ENCODE measurements at places on chromosomes 12 and 14.
A peak's percentile ranks its signal among the peaks of the same experiment; 100 is the strongest.

- DNase-seq: no peak
Observed at GRCh38 chr12:26580619-26581018, 252.4 kb downstream of the ITPR2 start.

GRCh38 chr12:93137656-93138612 lies 208.8 kb upstream of the EEA1 start:
- DNase-seq: no peak

DNA sequence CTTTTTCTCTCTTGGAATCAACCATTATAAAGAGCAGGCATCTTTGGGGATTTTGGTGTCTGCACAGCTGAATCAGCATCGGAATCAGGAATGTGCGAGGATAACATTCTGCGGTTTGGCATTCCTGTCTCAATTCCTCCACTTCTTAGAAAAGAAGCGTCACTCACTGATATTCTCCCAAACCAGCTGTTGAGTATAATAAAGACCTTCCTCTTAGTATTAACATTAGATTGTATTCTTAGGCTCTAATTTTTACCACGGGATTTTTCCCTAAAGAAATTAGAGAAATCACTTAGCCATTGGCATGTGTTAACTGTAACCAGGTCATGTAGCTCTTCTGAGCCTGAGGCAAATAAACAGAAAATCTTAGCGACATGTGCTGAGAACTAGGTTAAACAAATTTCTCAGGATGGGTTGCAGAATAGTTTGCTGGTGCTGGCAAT lies 128.7 kb downstream of the TMX1 start:
- no peak for DNase-seq

- no peak for DNase-seq
Observed at GRCh38 chr12:19764408-19764807, 325.1 kb downstream of the AEBP2 start.

GRCh38 chr12:53781228-53781801 lies 29.5 kb upstream of the CISTR start:
- no peak for DNase-seq

- DNase-seq: no peak
Observed at GRCh38 chr12:43221216-43221615, 330.8 kb downstream of the ADAMTS20 start.

DNA sequence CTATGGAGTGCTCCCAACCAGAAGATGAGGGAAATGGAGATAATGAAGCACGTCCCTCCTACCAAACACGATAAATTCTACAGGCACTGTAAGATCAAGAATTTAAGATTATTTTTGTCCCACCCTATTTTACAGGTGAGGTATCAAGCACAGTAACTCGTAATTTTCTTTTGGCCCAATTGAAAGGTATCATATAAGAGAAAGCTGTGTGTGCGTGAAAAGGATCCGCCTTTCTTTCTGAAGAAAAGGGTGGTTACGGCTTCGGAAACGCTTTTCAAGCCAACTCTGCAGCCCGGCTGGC lies 733 bp upstream of the KLHDC2 start:
- DNase-seq: no peak

DNA sequence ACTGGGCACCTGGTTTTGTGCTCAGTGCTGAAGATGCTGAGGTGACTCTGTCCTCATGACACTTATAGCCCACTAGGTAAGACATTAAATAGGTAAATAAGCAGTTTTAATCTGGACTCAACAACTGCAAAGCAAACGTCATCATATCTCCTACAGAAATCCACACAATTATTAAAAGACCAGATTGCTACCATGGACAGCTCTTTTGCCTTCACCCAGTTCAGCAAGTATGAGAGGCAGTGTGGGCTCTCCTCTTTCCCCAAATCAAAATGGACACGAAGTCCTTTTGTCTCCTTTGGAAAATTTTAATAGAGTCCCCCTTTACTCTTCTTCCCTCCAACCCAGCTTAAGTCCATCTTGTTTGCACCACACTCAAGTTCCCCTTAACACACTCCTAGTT lies 171.1 kb downstream of the RPAP3 start:
- no peak for DNase-seq

DNA sequence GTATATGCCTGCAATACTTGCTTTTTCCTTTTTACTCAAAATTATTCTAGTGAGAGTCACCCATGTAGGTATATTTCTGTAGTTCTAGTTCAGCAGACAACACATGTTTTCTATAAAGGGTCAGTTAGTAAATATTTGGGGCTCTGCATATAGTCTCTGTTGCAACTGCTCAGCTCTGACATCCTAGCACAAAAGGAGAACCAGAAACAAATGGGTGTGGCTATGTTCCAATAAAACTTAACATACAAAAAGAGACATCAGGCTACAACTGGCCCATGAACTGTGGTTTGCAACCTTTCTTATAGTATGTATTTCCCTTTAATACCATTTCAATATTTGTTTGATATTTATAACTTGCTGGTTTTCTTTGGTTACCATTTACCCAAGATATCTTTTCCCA lies 11.9 kb downstream of the NT5DC3 start:
- DNase-seq: no peak

GRCh38 chr12:100061814-100062213 lies 77.1 kb upstream of the ANKS1B start:
- no peak for DNase-seq

DNA sequence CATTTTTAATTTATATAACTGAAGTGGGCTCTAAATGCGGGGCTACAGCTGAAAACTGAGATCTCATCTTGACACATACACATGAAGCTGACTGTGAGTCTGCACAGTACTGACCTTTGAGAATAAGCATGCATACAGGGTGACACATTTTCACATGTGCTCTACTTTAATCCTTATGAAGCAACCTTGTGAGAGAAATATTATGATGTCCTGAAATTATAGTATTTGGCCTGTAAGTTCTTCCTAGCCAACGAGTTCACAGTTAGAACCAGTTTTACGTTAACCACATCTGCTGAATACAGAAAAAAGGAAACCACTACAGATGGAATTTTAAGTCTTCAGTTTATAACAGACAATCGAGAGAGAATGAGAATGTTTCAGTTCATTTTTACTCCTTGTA lies 70.3 kb downstream of the SPPL3 start:
- no peak for DNase-seq

DNA sequence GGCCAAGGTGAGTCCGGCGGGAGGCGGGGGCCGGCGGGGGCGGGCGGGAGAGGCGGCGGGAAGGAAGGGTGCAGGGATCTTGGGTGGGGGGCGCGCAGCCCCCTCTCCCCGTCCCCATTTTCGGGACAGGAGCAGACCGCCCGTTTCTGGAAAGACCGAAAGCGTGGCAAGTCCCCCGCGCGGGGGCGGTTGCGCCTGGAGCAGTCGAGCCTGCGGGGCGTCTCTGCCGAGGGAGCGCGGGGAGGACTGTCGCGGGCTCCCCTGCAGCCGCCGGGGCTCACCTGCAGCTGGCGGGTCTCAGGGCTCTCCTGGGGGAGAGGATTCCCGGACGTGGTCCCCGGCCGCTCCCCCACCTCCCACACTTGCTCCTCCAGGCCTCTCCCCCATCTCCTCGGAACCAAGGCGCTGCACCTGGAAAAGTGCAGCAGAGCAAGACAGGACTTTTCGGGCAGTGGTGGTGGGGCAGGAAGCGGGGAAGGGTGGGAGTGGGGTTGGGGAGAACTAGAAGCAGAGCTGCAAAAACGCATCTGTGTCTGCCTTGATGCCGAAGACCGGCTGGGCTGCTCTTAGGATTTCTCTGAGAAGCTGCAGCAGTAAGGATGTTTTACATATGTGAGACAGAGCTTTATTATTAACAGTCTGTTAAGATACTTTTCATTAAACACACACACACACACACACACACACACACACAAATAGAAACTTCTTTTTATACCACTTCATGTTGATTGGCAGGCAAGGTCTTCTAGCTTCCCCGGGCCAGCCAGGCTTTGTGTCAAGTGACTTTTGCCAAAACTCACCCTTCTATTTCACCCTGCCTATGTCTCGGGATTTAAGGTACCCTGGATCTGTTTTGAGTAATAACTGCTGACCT lies 677 bp downstream of the C12orf75 start:
- no peak for DNase-seq

GRCh38 chr12:39852346-39852745 lies 232.7 kb upstream of the ABCD2 start:
- DNase-seq: peak; percentile 2

GRCh38 chr14:58491593-58491992 lies 64.1 kb downstream of the KIAA0586 start:
- DNase-seq: no peak

DNA sequence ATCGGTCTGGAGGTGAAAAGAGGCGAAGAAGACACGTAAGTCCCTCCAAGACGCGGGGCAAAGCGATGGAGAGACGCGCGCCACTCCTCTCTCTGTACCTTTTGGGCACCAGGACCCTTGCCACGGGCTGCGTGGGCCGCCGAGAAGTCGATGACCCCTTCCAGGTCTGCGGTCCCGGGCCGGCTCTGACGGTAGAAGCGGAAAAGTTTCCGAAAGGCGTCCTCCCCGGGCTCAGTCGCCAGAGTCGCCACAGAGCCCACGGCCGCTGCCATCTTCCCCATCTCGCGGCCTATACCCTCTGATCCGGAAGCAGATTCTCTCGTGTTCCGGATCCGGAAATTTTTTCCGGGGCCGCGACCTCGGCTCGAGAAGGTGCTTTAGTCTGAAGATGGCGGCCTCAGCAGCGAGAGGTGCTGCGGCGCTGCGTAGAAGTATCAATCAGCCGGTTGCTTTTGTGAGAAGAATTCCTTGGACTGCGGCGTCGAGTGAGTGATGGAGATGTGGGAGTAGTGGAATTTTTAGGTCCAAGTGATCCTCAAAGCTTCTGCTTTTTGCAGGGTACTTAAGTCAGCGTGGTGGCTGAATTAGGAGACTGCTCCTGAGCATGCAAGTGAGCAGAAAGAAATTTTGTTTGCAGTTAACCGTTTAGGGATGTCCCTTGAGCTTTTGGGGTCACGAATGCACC lies at the start of the genes ALKBH1 and SLIRP:
Gene ALKBH1, minus strand, starts transcription at position 300 of the 685 bp plus-strand sequence. Its CDS starts 19 bp downstream, at position 281.
Gene SLIRP, plus strand, starts transcription at position 380 of the 685 bp plus-strand sequence. Its CDS starts 9 bp downstream, at position 389.
- DNase-seq: peak; percentile 87
